Thoracic aorta (tissue), 2 donors: ENCODE measurements at places on chromosomes 4 and X. TPM values are rescaled to one million over a fixed set of nuclear protein-coding genes. Genes with fewer than 3 reads are reported as not detected.

GRCh38 chrX:153476666-153477363 lies 6.4 kb upstream of the HAUS7 start:
- DNase-seq = peak; percentile 49

- DNase-seq = no peak
Measured at GRCh38 chr4:181860668-181861067, 382.5 kb upstream of the TENM3 start.

DNA sequence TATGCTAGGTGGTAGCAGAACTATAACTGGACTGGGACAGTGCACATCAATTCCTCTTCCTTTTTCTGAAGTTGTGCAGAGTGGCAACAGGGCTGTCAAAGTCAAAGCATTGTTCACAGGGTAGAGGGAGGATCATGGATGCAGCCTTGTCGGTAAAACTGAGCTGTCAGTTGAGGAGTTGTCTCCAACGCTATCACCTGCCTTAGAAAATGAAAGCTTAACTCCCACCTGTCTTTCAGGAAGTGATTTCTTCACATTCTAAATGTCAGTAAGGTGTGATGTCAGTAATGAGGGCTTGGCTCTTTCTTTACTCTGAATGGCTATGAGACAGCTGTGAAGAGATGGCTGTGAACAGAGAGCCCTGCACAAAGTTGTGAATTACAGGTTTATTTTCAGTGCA lies 66.4 kb upstream of the BANK1 start:
- DNase-seq = no peak

DNA sequence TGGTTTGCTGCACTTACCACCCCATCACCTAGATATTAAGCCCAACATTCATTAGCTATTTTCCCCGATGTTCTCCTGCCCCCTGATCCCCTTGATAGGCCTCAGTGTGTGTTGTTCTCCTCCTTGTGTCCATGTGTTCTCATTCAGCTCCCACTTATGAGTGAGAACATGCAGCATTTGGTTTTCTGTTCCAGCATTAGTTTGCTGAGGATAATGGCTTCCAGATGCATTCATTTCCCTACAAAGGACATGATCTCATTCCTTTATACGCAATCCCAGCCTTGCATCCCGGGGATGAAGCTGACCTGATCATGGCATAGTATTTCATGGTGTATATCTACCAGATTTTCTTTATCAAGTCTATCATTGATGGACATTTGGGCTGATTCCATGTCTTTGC lies 99.0 kb upstream of the DCAF12L2 start:
- no peak for DNase-seq

GRCh38 chr4:70754470-70754869 lies 32.7 kb downstream of the RUFY3 start:
- DNase-seq = no peak

DNA sequence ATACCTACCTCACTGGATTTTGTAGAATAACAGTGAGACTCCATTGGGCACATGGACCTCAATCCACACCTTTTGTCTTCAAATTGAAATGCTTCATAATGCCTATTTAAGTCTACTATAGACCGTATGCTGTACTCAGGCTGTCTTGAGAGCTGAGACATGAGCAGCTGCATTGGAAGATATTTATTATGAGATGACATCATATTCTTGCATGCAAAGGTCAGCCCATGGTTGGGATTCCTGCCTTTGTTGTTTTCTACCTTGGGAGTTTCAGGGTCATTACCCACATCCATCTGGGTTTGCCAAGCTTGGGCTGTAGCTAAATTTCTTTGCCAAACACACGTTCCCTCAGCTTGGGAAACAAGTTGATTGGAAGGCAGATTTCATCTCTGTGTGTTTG lies 33.2 kb upstream of the MAMLD1 start:
- no peak for DNase-seq

GRCh38 chr4:70903291-70903603 lies 1.1 kb downstream of the MOB1B start:
- DNase-seq = no peak

DNA sequence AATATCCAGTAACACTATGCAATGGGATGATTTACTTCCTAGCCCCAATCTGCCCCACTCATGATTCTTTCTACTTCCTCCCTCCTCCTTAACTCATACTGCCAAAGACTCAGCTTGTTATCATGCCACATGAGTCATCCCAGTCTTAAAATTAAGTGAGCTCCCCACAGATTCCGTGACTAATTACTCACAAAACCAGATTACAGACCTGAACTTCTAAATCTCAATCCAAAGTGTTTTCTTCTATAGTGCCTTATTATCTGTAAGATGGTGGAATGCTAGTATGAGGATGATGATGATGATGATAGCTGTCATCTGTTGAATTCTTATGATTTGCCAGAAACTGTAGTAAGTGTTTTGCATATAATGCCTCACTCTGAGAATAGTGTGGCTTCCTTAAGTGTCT lies 27.7 kb upstream of the GPC3 start:
- DNase-seq = no peak

DNA sequence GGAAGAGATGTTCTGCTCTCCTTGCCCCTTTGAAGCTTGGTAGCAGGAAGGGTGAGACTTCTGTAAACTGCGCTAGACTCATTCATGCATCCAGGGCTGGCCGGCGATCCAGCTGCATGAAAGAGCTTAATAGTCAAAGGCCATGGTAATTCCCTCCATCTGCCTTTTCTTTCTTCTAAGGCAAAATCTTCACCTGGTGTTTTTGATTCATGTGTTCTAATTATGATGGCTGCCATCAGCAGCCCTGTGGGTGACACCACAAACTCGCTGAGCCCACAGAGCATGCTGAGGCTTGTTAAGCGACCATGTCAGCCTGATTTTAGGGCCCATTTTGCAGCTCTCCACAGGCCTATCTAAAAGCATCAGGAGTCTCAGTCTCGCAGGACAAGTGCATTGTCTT lies 450.1 kb upstream of the TENM3 start:
- no peak for DNase-seq

GRCh38 chr4:147683188-147683591 lies 773 bp downstream of the PRMT9 start:
- no peak for DNase-seq

DNA sequence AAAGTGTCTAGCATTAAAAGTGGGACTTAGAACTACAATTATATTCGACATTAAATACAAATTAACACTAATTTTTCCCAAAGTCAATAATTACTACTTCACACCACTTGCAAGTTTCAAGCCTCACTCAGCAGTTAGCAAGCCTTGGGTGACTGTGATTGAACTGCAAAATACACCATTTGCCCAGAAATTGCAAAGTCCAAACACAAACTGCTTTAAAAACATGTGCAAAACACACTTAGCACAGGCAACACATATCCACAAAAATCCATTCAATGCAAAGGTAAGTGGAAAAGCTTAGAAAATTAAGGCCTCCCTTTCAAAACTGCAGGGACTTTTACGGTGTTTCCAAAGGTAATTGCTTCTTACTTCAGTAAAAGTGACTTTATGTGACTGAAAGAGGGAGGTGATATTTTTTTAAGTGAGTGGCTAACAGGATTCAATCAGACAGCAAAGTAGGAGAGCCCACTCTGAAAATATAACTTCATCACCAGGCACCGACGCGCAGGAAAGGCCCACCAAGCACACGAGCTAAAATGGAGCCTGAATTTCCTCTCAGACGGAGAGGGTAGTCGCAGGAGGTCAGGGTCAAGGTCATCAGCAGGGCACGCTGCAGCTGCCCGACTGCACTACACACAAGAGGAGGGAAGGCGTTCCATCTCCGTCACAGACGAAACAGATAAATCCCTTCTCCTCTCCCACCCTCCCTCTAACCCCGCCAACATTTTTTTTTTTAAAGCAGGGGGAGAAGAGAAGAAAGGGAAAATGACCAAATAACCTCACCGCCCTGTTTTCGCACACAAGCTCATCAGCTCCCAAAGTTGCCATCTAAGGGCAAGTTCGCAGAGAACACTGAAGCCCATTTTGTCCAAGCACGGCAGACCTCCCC lies 3.1 kb downstream of the ZNF827 start:
- no peak for DNase-seq

GRCh38 chrX:39898147-39898546 lies 199.6 kb downstream of the BCOR start:
- no peak for DNase-seq

DNA sequence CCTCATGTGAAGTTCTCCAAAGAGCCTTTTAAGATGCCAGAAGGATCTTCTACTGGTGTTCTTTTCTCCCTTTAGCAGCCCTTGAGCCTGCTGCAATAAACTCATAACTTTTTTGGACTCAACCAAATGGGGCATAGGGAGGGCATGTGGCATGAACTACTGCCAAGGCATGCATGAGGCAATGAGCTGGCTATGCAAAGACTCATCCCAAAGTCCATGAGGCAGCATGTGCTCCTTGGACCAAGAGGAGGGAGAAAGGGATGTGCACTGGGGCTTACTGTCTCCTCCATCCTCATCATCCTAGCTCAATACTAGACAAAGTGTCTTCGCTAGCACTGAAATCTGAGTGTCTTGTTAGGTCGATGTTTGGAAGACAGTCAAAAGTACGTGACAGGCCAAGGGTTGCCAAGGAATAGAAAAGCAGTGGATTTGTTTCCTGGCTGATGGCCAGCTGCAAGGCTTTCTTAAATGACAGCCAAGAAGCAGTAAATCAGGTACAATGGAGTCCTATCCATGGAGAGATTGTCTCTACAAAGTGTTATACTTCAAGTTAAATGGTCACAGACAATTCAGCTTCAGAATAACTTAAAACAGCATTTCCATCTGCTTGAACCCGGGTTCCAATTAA lies 44.5 kb upstream of the ATXN3L start:
- DNase-seq = no peak

DNA sequence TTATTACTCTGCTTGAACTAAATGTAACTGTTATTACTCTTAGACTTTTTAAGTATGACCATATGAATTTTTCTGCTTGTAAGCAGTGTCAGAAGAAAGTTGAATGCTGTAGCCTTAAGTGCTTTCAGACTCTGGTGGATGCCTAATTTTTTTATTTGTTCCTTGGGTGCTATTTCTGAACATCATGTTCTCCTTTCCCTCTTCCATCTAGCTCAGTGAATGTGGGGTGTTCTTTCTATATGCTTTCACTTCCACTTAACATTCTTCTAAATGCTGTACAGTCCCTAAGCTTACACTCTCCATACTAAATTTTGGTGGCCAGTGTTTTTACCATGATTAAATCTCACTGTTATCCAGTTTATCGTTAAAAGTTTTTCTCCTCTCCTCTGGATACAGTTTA lies 3.6 kb downstream of the DCK start:
- DNase-seq = no peak

- no peak for DNase-seq
Measured at GRCh38 chr4:74996996-74997395, 64.1 kb downstream of the PARM1 start.

GRCh38 chr4:75671802-75672421 lies 1.3 kb downstream of the G3BP2 start:
- no peak for DNase-seq

- DNase-seq = no peak
Measured at GRCh38 chr4:181662383-181662782, 580.8 kb upstream of the TENM3 start.

DNA sequence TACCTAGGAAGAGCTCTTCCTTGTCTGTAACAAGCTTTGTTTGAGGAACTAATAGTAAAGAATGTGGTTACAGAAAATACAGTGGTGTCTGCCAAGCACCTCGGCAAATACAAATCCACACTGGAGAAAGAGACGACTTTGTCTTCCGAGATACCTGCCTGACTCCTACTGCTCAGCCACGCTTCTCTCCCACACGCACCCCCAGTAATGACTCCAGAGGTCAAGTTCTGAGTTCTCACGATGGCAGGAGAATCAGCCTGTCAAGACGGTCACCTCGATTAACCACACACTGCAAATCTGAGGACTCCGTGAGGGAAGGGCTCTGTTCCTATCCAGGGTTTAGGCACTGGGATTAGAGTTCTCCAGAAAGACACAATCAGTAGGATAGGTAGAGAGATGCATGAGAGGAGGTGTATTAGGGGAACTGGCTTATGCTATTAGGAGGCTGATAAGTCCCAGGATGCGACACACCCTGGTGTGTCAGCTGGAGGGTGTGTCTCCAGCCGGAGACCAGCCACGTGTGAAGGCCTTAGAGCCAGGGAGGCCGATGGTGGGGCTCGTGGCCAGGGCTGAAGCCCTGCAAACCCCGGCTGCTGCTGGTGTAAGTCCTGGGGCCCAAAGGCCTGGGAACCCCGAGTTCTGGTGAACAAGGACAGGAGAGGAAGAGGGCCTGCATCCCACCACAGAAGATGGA lies 8.4 kb upstream of the TRIML2 start:
- no peak for DNase-seq

DNA sequence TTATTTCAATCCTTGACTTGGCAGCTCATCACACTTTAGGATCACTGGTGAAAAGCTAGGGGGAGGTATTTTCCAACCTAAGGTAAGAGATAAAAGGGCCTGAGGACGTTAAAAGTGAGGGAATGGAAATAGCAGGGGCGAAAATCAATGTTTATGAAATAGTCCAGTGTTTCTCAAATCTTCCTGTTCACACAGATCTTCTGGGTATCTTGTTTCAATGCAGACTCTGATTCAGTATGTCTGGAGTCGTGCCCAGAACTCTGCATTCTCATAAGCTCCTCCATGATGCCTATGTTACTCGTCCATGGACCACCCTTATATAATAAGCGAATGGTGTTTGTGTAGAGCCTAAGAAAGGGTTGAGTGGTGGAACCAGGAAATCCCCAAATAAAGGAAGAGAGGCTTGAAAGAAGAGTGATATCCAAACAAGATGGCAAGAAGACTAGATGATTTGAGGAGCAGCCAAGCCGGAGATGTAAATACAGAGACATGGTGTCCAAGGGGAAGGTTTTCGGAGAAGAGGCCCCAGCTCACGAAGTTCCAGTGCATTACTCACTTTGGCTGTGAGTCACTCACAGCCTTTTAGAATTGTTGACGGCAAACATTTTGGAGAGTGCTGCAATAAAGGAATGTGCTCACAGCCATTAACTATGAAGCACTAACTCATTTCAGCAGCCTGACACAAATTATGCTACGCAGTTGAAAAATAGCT lies 215.6 kb upstream of the PPARGC1A start:
- no peak for DNase-seq

- DNase-seq = no peak
Measured at GRCh38 chr4:110142461-110142860, 56.0 kb downstream of the ELOVL6 start.

GRCh38 chr4:127084666-127085065 lies 548.1 kb upstream of the INTU start:
- DNase-seq = no peak

CHST7 gene
- total RNA-seq = 33.5 TPM

MAPK10 gene
- 44.7 TPM for total RNA-seq

RAI2 gene
- total RNA-seq = 21.5 TPM

ENAM gene
- total RNA-seq = not detected

SRPK3 gene
- 9.5 TPM for total RNA-seq

FAM184B gene
- not detected for total RNA-seq
